Bronchus fibroblast of lung (primary cell): ENCODE measurements at places on chromosomes 3 and 15. TPM values are rescaled to one million over a fixed set of nuclear protein-coding genes. Genes with fewer than 3 reads are reported as not detected.

GRAMD1C gene
- total RNA-seq = 4.6 and 5.0 TPM in 2 replicates

TM4SF4 gene
- total RNA-seq = under 0.01 TPM in 1 of 2 replicates, not detected in the other

C15orf39 gene
- 4.3 and 7.4 TPM in 2 replicates for total RNA-seq

KIF7 gene
- 7.6 and 8.6 TPM in 2 replicates for total RNA-seq

FSD2 gene
- not detected in 2 replicates for total RNA-seq

CCR3 gene
- total RNA-seq = not detected in 2 replicates

SUCNR1 gene
- total RNA-seq = not detected in 2 replicates

LRRN1 gene
- total RNA-seq = 0.17 and 0.30 TPM in 2 replicates

MTHFS gene
- total RNA-seq = 10.8 and 14.3 TPM in 2 replicates

CGGBP1 gene
- 34.6 and 34.8 TPM in 2 replicates for total RNA-seq

SYNM gene
- total RNA-seq = 1.6 and 1.8 TPM in 2 replicates

TFRC gene
- total RNA-seq = 53.1 and 63.2 TPM in 2 replicates

IL5RA gene
- not detected in 2 replicates for total RNA-seq

DNAJC13 gene
- total RNA-seq = 23.3 and 27.1 TPM in 2 replicates

GCHFR gene
- total RNA-seq = 4.2 and 4.8 TPM in 2 replicates

SERINC4 gene
- 0.15 TPM in 1 of 2 replicates, not detected in the other for total RNA-seq

STAB1 gene
- 0.50 and 0.59 TPM in 2 replicates for total RNA-seq

CFAP44 gene
- 0.15 and 0.17 TPM in 2 replicates for total RNA-seq

LEKR1 gene
- 0.17 and 0.45 TPM in 2 replicates for total RNA-seq

HGD gene
- not detected in 2 replicates for total RNA-seq

CILP gene
- total RNA-seq = under 0.01 and 0.17 TPM in 2 replicates

SLC6A6 gene
- total RNA-seq = 4.5 and 5.7 TPM in 2 replicates

CCDC33 gene
- under 0.01 TPM in 1 of 2 replicates, not detected in the other for total RNA-seq

SKOR1 gene
- total RNA-seq = 0.17 TPM in 1 of 2 replicates, not detected in the other

DGKG gene
- total RNA-seq = 0.50 TPM in 1 of 2 replicates, not detected in the other

RAB5A gene
- total RNA-seq = 36.8 and 41.8 TPM in 2 replicates

OR5K2 gene
- not detected in 2 replicates for total RNA-seq

PLSCR2 gene
- total RNA-seq = not detected in 2 replicates

CPN2 gene
- total RNA-seq = not detected in 2 replicates

VPS13C gene
- 10.7 and 12.1 TPM in 2 replicates for total RNA-seq

GNB4 gene
- 56.0 and 58.3 TPM in 2 replicates for total RNA-seq

SLC15A2 gene
- total RNA-seq = 0.15 and 0.17 TPM in 2 replicates

MASP1 gene
- 1.8 and 2.4 TPM in 2 replicates for total RNA-seq

SLC4A7 gene
- 15.9 and 16.8 TPM in 2 replicates for total RNA-seq

LRRC58 gene
- total RNA-seq = 11.9 and 16.0 TPM in 2 replicates

UROC1 gene
- not detected in 2 replicates for total RNA-seq

KBTBD8 gene
- total RNA-seq = 0.74 and 2.2 TPM in 2 replicates

CPNE4 gene
- not detected in 2 replicates for total RNA-seq

PLAAT1 gene
- total RNA-seq = not detected in 2 replicates

XCR1 gene
- not detected in 2 replicates for total RNA-seq

KLHL24 gene
- 16.1 and 20.1 TPM in 2 replicates for total RNA-seq

ALDH1A3 gene
- 8.5 and 16.0 TPM in 2 replicates for total RNA-seq

GHRL gene
- total RNA-seq = not detected in 2 replicates

GOLGA6L7 gene
- not detected in 2 replicates for total RNA-seq

C3orf62 gene
- 0.34 and 0.74 TPM in 2 replicates for total RNA-seq

LSM3 gene
- 14.6 and 20.0 TPM in 2 replicates for total RNA-seq
